ENCODE measurements at places on chromosomes 11 and 22.

DNA sequence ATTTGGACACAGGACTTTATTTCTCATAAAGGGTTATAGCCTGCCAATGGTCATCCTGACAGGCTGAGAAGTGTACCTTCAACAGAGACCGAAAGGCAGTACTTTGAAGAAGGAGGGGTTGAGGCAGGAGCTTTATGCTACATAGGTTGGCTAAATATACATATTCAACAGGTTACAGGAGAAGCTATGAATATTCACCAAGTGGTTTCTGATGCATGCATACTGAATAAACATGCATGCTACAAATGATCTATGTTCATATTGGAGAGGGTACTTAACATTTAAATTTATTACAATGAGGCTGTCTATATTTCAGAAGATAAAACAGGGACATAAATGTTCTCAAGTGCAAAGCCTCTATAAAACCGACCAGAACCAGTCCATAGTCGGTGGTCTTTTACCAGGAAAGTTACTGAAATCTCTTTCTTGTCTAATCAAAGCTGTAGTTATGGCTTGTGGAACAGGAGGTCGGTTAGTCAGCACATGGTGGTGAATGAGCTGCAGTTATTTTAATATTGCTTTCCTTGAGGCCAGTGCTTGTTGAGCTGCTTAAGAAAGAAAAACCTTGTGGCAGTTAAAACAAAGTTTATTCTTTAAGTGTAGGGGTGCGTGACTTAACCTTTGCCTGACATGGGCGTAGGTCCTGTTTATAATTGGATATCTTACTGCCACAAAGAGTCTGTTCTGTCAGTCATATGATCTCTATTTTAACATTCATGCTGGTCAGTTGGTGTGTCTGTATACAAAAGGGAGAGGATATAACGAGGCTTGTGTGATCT, 19.5 kb downstream of the CNTF start:
- no peak for DNase-seq

DNA sequence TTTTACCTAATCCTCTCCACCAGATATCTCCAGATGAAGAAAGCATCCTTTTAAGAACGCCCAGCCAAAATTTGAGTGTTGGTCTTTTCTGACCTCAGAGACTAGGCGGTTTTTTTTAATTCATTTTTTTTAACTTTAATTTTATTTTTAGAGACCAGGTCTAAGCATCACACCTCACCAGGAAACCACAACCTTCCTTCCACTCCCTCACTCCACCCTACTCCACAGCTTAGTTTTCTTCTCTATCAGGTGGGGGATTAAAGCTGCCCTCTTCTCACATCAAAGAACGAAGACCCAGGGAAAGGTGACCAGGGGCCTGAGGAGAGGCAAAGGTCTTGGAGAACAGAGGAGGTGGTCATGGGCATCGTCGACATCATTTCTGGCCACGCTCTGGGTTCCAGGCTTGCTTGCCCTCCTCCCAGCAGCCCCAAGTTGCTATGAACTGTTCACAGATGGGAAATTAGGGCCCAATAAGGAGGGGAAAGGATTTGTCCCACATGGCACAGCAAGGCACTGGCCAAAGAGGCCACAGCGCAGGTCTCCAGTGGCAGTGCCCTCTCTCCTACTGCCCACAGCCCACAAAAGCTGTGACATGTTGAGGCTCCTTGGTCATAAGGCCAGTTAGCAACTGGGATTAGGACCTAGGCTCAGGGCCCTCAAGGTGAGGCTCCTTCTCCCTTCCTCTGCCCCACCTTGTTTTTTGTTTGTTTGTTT, 1.4 kb upstream of the PEX16 start:
- DNase-seq: no peak

DNA sequence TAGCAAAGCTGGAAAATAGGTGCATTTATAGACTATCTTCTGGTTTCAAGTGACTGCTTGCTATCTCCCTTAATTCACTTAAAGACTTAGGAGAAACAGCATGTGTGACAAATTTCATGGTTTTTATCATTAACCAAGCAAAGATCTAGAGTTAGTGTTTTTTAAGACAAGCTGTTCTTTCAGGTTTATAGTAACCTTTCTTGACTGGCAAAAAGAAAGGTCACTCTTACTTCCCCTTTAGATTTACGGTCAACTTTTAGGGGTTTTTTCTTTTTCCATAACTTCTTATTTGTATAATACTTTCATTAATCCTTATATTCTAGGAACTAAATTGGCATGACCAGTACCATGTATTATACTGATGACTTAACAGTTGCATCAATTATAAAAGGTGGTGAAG, 46.6 kb downstream of the KDM2A start:
- DNase-seq: no peak

DNA sequence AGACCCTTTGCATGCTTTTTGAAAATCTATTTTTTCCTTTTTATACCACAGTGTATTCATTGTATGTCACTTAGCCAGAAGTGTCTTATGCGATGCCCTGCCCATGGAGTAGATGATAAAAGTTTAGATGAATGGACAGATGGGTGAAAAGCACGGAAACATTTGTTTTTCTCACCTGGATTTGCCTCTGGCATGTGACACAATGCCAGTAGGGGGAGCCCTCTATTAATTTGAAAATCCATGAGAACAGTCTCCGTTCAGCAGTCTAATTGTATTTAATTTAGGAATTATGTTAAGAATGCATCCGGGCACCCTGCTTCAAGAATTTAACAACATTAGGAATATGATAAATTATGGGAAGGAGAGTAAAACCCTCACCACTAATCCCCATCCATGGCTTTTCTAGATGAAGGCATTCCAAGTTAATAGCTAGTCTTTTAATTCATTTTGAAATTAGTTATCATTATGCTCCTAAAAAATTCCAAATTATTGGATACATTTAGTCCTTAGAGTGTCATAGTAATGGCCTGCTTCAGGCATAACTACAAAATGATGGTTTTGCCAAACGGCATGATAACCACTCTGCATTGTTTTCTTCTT, 55.3 kb upstream of the ALKBH3 start:
- peak; percentile 25 for DNase-seq

DNA sequence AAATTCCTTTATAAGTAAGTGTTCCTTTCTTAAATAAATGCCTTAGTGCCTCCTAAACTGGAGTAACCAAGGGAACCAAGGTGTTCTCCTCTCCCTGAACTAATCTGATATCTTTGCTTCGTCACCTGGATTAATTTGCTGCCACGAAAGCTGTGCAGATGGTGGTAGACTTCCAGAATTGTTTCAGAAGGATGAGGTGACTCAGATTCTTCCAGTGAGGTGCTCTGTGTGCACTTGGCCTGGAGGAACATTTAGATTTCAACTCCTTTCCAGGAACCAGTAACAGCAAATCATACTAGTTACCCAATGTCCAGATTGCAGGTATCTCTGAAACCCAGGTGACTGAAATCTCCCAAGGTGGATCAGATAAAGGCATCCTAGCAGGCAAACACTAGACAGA, 181.9 kb downstream of the FAT3 start:
- DNase-seq: no peak

GRCh38 chr11:115506954-115507675, 2.9 kb upstream of the CADM1 start:
- no peak for DNase-seq

DNA sequence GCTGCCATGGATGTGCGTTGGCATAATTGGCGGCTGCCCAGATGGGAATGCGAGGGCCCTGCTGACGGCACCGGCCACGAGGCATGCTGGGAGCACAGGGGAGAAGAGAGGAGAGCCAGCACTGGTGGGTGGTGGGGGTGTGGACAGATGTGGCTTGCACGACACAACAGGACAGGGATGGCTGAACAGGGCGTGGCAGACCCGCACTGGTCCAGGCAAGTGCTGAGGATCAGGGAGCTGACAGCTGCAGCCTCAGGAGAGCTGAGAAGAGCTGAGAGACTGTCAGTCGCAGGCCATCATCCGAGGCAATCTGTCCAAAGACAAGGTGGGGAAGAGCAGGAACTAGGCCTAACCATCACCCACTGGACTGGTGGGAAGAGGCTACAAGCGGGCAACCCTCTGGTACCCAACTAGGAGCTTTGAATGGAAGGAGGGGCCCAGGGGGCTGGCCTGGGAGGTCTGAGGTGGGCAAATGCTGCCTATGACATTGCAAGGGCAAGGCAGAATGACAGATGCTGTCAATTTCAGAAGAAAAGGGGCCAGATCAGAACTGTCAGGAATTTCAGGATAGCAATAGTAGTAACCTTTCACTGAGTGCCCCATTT, 2.4 kb downstream of the GNB1L start:
- DNase-seq: no peak

DNA sequence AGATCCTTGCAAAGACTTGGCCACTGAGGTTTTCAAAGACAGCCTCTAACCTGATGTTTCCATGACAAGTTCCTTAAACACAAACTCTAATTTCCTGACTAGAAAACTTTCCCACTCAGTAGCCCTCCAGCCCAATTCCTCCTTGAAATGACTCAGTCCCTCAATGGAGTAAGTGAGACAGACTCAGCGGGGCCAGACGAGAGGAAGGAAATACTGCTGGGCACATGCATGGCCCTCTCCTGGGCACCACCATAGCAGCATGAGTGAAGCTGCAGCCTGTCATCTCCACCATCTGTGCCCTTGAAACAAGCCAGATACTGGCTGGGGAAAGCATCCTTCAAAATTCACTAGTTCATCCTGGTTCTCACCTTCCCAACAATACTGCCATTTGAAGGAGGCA, 76.2 kb upstream of the GDPD4 start:
- no peak for DNase-seq

GRCh38 chr22:48104766-48105165, 1342.3 kb downstream of the TBC1D22A start:
- DNase-seq: no peak

- DNase-seq: no peak
Measured at GRCh38 chr22:26527574-26528465, 15.5 kb upstream of the TFIP11 start.

GRCh38 chr22:24594569-24595120, 1.8 kb upstream of the LRRC75B start:
- DNase-seq: no peak

DNA sequence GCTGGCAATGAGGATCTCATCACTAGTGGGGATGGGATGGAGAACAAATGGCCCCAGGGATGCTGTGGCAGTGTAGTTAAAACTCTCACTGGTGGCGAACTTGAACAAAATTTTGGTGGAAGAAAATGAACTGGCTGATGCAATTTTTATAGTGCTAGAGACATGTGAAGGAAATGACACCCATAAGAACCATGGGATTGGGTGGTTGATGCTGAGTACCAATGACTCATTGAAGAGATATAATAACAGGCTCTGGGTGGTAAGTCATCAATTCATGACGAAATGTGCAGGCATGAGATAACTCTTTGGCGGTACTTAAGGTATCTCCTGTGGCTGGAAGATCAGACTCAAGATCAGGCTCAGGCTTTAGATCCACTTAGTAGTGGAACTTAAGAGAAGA, 172.9 kb upstream of the DDI1 start:
- no peak for DNase-seq

DNA sequence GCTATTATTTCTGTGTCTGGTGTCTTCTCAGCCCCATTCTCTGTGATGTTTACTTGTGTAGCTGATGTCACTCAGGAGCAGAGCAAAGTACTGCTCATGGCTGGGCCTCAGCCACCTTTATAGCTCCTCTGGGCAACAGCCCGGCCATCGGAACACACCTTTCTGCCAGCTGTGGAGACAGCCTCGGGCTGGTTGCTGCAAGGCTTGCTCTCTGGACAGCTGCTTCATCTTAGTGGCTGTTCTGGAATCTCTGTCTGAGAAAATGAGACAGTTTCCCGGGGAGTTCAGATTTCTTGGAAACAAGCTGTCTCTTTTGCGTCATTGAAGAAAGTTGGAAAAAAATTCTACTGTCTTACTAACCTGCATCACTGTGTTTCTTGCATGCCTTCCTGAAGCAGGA, 20.0 kb downstream of the THY1 start:
- no peak for DNase-seq

DNA sequence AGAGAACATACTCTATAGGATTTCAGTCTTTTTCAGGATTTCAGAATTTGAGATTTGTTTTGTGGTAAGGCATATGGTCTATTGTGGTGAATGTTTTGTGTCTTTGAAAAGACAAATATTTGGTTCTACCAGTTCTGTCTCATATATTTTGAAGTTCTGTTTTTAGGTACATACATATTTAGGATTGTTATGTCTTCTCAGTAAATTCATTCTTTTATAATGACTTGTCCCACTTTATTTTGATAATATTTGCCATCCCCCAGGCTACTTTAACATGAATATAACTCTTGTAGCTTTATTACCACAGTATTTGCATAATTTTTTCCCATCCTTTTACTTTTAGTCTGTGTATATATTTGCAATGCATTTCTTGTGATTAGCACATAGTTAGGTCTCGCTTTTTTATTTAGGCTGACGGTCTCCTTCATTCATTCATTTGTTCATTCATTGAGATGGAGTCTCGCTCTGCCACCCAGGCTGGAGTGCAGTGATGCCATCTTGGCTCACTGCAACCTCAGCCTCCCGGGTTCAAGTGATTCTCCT, 32.1 kb downstream of the MTMR3 start:
- DNase-seq: no peak

GRCh38 chr22:48577014-48577690, 1250.5 kb downstream of the BRD1 start:
- DNase-seq: no peak

DNA sequence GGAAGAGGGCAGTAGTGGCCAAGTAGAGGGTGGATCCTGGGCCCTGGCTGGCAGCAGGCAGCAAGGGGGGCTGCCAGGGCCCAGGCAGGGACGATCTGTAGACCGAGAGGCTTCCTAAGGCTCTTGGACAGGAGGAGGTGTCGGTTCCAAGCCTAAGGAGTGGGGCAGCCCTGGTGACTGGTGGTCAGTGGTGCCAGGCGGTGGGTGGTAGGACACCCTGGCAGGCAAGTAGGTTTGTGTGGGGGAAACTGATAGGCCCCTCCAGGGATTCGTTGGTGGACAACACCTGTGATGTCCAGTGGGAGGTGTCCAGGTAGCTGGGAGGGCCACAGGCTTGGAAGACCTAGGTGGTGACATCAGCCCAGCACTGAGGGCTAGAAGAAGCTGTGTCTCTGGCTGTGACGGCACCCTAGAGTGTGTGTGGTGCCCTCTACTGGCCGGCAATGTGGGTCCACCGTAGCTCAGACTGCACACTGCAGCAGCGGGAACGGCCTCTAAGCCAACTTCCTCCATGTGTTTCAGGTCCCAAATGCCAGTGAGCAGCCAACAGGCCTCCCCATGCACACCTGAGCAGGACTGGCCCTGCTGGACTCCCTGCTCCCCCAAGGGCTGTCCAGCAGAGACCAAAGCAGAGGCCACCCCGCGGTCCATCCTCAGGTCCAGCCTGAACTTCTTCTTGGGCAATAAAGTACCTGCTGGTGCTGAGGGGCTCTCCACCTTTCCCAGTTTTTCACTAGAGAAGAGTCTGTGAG, 9.4 kb upstream of the SAMM50 start:
- DNase-seq: peak; percentile 76

GRCh38 chr11:67452141-67452952, at the start of gene GPR152:
Gene GPR152, minus strand, starts transcription at chr11:67452729. Its CDS starts 5 bp downstream, at chr11:67452724.
- no peak for DNase-seq

GRCh38 chr11:22976146-22976545, 115.9 kb upstream of the CCDC179 start:
- no peak for DNase-seq

GRCh38 chr22:46115388-46115678, 35.0 kb upstream of the PPARA start:
- DNase-seq: no peak
